Aorta (tissue), 5 donors: ENCODE measurements at places on chromosomes 13 and 19. TPM values are rescaled to one million over a fixed set of nuclear protein-coding genes. Genes with fewer than 3 reads are reported as not detected.

- H3K27ac ChIP-seq, result no peak overlapping the region
- no peak overlapping the region for H3K4me3 ChIP-seq
- no peaks in the 10 kb centered on the region for H3K36me3 ChIP-seq
- H3K4me1 ChIP-seq, result no peaks in the 10 kb centered on the region
- no peaks in the 10 kb centered on the region for H3K27me3 ChIP-seq
These were observed 104.7 kb upstream of the CLDN10 start for GRCh38 chr13:95447814-95448213.

Gene MYH14
- 11.8 TPM for total RNA-seq

- H3K4me1 ChIP-seq, result peaks cover 2% of the 10 kb centered on the region
- H3K27ac ChIP-seq, result no peak overlapping the region
- no peak for DNase-seq
- no peaks in the 10 kb centered on the region for H3K27me3 ChIP-seq
- H3K4me3 ChIP-seq, result no peak overlapping the region
- no peaks in the 10 kb centered on the region for H3K36me3 ChIP-seq
These were observed 42.6 kb downstream of the RCBTB2 start for GRCh38 chr13:48490241-48490640.

- no peak overlapping the region for H3K27ac ChIP-seq
- no peak overlapping the region for H3K4me3 ChIP-seq
- H3K27me3 ChIP-seq, result no peaks in the 10 kb centered on the region
- no peaks in the 10 kb centered on the region for H3K36me3 ChIP-seq
- H3K4me1 ChIP-seq, result no peaks in the 10 kb centered on the region
These were observed 15.8 kb downstream of the TMED1 start for GRCh38 chr19:10820173-10820572.

DNA sequence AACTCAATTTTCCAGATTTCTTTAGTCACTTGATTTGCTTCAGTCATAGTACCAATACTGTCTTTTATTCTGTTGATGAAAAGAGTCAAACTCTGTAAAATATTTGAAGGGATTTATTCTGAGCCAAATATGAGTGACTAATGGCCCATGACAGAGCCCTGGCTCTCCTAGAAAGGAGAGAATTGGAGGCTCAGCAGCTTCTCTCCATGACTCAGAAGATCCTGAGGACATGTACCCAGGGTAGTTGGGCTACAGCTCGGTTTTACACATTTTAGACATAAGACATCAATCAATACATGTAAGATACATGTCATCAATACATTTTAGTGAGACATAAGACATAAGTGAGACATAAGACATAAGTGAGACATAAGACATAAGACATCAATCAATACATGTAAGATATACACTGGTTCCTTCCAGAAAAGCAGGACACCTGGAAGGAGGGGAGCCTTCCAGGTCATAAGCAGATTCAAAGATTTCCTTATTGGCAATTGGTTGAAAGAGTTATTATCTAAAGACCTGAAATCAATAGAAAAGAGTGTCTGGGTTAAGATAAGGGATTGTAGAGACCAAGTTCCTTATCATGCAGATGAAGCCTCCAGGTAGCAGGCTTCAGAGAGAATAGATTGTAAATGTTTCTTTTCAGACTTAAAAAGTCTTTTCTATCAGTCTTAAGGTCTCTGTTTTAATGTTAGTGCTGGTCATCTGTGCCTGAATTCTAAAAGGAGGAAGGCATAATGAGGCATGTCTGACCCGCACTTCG lies 179.8 kb upstream of the RFC3 start:
- no peaks in the 10 kb centered on the region for H3K4me1 ChIP-seq
- H3K27me3 ChIP-seq, result no peaks in the 10 kb centered on the region
- no peak overlapping the region for H3K4me3 ChIP-seq
- no peak for DNase-seq
- H3K36me3 ChIP-seq, result no peaks in the 10 kb centered on the region

- no peak overlapping the region for H3K27ac ChIP-seq
- H3K4me3 ChIP-seq, result no peak overlapping the region
- H3K36me3 ChIP-seq, result no peaks in the 10 kb centered on the region
These were observed 259.9 kb downstream of the FOXO1 start for GRCh38 chr13:40406405-40407120.

Gene PRR20D
- not detected for total RNA-seq

Gene PLIN4
- 7.4 TPM for total RNA-seq

GRCh38 chr19:54369082-54369687 lies 4.5 kb upstream of the LAIR1 start:
- H3K27me3 ChIP-seq, result no peaks in the 10 kb centered on the region
- no peaks in the 10 kb centered on the region for H3K4me1 ChIP-seq
- H3K36me3 ChIP-seq, result no peaks in the 10 kb centered on the region
- no peak overlapping the region for H3K27ac ChIP-seq

DNA sequence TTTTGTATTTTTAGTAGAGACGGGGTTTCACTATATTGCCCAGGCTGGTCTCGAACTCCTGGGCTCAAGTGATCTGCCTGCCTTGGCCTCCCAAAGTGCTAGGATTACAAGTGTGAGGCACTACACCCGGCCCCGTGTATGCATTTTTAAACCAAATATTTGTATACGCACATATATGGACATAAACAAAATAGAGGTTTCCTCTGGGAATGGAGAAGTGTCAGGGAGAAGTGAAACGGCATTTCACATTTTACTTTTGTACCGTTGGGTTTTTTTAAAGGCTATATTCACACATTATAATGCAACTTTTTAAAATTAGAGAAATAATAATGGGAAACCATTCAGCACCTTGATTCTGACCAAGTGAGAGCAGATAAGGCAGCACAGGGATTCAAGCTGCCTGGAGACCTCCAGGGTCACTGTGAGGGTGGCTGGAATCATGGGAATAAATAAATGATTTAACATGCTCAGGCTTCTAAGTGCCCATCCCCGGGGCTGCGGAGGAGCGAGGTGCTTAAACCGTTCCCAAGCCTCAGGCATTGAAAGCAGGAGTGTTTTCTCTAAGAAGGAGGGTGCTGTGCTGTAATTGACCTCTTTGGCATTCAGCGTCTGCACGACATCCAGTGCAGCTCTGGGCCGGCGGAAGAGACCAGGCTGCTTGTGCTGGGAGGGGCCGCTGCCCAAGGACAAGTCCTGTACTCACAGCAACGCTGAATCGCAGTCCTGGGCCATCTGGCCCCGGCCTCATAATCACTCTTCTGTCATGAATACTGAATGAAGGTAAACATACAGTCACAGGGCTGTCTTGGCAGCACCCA lies 24.7 kb downstream of the GPR42 start:
- H3K4me3 ChIP-seq, result no peak overlapping the region
- no peaks in the 10 kb centered on the region for H3K36me3 ChIP-seq
- no peak for DNase-seq

DNA sequence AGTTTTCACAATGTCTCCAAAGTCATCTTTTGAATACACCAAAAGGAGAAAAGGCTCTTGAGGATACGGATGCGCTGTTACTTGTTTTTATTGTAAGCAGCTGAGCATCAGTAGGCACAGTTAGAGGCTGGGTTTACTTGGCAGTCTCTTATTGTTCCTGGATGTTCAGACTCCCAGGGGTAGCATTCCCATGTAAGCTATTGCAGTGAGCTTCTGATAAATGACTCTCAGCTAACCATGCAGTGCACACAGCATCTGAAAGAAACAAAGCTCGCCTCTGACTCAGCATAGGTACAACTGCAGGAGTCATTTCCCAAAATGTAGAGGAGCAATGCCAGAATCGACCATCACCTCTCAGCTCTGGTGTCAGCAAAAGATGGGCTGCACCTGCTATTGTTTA lies 84.8 kb downstream of the DCT start:
- no peak overlapping the region for H3K27ac ChIP-seq
- DNase-seq, result no peak
- no peak overlapping the region for H3K4me3 ChIP-seq
- no peaks in the 10 kb centered on the region for H3K36me3 ChIP-seq
- no peaks in the 10 kb centered on the region for H3K4me1 ChIP-seq

GRCh38 chr13:31982124-31982523 lies 49.5 kb upstream of the FRY start:
- DNase-seq, result no peak
- H3K4me1 ChIP-seq, result peaks cover 10% of the 10 kb centered on the region
- no peaks in the 10 kb centered on the region for H3K27me3 ChIP-seq
- H3K36me3 ChIP-seq, result no peaks in the 10 kb centered on the region

GRCh38 chr13:72864142-72865011 lies 82.4 kb downstream of the PIBF1 start:
- no peaks in the 10 kb centered on the region for H3K4me1 ChIP-seq
- DNase-seq, result no peak
- H3K4me3 ChIP-seq, result no peak overlapping the region
- no peaks in the 10 kb centered on the region for H3K36me3 ChIP-seq
- H3K27ac ChIP-seq, result no peak overlapping the region

DNA sequence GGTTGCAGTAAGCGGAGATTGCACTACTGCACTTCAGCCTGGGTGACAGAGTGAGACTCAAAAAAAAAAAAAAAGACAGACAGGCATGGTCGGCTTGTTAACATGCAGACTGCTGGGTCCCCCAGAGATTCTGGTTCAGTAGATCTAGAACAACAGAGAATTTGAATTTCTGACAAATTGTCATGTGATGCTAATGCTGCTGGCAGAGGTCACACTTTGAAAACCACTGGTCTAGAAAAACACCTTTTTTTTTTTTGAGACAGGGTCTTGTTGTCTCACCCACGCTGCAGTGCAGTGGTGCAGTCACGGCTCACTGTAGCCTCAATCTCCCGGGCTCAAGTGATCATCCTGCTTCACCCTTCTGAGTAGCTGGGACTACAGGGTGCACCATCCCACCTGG lies 7.7 kb upstream of the LRFN3 start:
- H3K27ac ChIP-seq, result no peak overlapping the region
- DNase-seq, result no peak
- no peaks in the 10 kb centered on the region for H3K27me3 ChIP-seq

DNA sequence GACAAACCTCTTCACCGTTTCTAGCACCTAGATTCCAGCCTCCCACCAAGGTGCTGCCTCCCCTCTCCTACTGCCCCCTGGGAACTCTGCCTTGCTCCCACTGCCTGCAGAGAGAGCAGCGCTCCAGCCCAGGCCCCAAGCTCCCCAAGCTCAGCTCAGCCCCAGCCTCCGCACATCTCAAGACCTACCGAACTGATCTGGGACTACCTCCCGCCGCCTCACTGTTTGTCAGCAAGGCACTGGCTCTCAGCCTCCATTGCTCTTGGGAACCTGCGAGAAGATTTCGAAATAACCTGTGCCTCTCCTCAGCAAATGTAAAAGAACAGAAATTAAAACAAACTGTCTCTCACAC lies 92.4 kb upstream of the GPR183 start:
- H3K27ac ChIP-seq, result no peak overlapping the region
- H3K27me3 ChIP-seq, result no peaks in the 10 kb centered on the region
- no peaks in the 10 kb centered on the region for H3K4me1 ChIP-seq
- H3K36me3 ChIP-seq, result no peaks in the 10 kb centered on the region

Gene TPTE2
- not detected for total RNA-seq

DNA sequence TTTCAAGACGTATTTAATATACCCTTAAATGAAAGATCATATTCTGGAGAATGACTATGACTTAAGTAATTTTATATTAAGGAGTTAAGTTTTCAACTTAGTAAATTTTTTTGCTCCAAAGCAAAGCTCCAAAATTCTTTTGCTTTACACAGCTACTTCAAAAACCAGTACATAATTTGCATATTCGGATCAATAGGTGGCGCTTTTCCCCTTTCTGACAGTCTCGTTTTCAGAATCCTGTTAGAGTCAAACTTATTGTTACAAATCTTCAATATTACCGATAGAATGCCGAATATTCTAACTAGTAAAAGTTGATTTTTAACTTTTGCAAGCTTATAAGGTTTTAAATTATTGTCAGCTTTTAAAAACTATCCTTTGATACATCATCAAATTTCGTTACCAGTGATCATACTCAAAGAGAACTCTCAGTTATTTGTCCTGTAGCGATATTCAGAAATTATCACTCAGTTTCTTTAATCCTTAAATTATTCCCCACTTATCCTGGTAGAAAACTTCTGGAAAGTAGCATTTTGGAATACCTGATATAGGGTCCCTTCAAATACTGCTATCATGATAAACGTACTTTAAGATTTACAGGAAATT lies 852.7 kb upstream of the KLHL1 start:
- H3K27ac ChIP-seq, result no peak overlapping the region
- H3K27me3 ChIP-seq, result no peaks in the 10 kb centered on the region
- no peak overlapping the region for H3K4me3 ChIP-seq
- H3K36me3 ChIP-seq, result no peaks in the 10 kb centered on the region
- no peak for DNase-seq

GRCh38 chr13:73984949-73985691 lies 149.1 kb downstream of the KLF12 start:
- H3K4me1 ChIP-seq, result peaks cover 2% of the 10 kb centered on the region
- H3K36me3 ChIP-seq, result no peaks in the 10 kb centered on the region
- no peak overlapping the region for H3K27ac ChIP-seq
- H3K27me3 ChIP-seq, result no peaks in the 10 kb centered on the region
- no peak overlapping the region for H3K4me3 ChIP-seq

GRCh38 chr19:18204394-18205199 lies 755 bp upstream of the RAB3A start:
- DNase-seq, result no peak
- H3K27me3 ChIP-seq, result no peaks in the 10 kb centered on the region
- peak overlapping the region; percentile 87 for H3K27ac ChIP-seq
- H3K4me1 ChIP-seq, result peaks cover 3% of the 10 kb centered on the region
- H3K36me3 ChIP-seq, result no peaks in the 10 kb centered on the region
- peak overlapping the region; percentile 66 for H3K4me3 ChIP-seq

- no peaks in the 10 kb centered on the region for H3K36me3 ChIP-seq
- H3K4me1 ChIP-seq, result no peaks in the 10 kb centered on the region
- no peak for DNase-seq
- no peak overlapping the region for H3K4me3 ChIP-seq
- H3K27ac ChIP-seq, result no peak overlapping the region
- no peaks in the 10 kb centered on the region for H3K27me3 ChIP-seq
These were observed 187.6 kb downstream of the STK24 start for GRCh38 chr13:98389319-98389718.

GRCh38 chr13:50845211-50845610 lies 1.7 kb upstream of the DLEU7 start:
- no peak overlapping the region for H3K27ac ChIP-seq
- H3K4me1 ChIP-seq, result peaks cover 6% of the 10 kb centered on the region
- DNase-seq, result no peak
- no peaks in the 10 kb centered on the region for H3K27me3 ChIP-seq

DNA sequence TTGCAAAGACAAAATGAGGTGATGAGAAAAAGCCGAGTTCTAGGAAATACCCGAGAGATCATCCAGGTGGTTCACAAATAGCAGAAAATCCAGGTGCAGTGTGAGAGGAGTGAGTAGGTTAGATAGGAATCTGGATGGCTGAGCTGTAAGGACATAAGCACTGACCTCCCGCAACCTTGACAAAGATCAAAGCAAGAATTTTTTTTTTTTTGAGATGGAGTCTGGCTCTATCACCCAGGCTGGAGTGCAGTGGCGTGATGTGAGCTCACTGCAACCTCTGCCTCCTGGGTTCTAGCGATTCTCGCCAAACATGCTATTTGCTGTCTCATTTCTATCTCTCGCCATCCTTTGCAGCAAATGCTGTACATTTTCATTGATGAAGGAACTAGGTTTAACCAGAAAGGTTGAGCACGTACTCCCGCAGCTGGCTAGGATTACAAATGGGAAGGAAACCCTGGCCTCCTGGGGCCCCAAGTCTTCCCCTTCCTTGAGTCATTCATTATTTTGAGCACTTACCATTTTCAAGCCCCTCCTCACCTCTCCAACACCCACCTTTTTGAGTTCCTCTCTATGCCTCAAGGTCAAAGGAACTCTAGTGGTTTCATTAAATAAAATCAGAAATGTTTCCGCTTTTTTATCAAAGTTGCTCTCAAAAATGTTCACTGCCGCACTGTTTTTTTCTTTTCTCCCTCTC lies 38.8 kb downstream of the NLRP12 start:
- H3K4me1 ChIP-seq, result no peaks in the 10 kb centered on the region
- no peak overlapping the region for H3K27ac ChIP-seq
- no peak for DNase-seq
- no peak overlapping the region for H3K4me3 ChIP-seq
- H3K27me3 ChIP-seq, result no peaks in the 10 kb centered on the region
- H3K36me3 ChIP-seq, result no peaks in the 10 kb centered on the region

GRCh38 chr13:112445411-112446271 lies 69.5 kb downstream of the SPACA7 start:
- H3K27ac ChIP-seq, result no peak overlapping the region
- no peaks in the 10 kb centered on the region for H3K36me3 ChIP-seq
